ENCODE measurements at places on chromosomes 5 and 9.

- DNase-seq: no peak
Measured at GRCh38 chr9:126392662-126393371, 66.2 kb downstream of the MVB12B start.

GRCh38 chr9:129283705-129284606 is 105.9 kb upstream of the IER5L start:
- DNase-seq: no peak

- DNase-seq: no peak
Measured at GRCh38 chr9:124300312-124300711, 42.6 kb downstream of the NEK6 start.

DNA sequence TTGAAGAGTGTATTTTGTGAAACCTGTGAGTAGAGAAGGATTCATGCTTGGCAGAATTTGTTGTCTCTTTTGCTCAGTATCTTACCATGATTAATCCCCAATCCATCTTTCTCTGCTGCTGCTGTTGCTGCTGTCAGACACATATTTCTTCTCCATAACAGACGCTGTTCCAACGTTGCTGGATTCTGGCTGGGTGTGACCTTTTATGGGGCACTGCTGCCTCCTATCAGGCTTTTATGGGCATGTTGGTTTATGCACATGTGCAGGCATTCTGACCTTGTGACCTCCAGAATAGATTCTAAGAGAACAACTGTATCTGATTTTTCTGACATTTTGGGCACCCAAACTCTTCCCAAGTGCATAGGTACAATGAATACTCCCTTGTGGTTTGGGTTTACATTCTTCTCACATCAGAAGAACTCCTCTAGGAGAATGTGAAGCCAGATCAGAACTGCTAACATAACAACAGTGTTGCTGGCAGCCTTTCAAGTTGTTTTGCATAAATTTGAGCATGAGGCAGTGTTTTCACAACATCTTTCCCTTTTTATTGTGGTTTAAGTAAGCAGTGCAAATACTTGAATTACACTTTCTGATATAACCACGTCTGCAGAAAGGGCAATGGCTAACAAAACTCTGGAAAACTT is 9.2 kb upstream of the ISL1 start:
- no peak for DNase-seq

DNA sequence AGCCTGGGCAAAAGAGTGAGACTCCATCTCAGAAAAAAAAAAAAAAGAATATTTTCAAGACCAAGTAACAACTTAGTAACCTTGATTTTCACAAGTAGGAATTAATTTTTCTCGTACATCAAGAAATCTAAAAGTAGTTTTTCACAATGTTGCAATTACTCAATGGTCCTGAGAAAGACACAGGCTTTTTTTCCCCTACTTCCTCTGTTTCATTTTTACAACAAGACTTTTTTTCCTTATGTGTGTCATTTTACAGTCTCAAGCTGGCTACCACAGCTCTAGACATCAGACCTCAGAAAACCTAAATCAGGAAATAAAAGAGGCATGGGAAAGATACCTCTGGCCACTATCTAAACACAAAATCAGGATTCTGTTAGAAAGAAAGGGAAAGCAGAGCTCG is 45.9 kb downstream of the WDR36 start:
- no peak for DNase-seq

DNA sequence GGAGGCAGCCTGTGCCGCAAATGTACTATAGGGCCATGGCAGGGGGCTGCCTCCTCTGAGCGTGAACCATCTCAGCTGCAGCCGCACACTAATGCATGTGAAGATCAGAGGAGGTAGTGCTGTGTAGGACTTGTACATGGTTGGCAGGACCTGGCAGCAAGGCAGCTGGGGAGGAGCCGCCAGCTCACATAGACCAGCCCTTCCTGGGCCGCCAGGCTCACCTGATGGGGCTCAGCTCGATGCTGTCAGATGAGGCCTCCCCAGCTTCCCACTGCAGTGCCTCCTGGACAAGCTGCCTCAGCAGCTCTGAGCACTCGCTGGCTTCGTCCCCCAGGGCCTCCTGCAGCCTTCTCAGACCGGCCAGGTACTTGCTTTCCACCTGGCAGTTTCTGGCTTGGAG is 18.0 kb upstream of the CORO2A start:
- no peak for DNase-seq

DNA sequence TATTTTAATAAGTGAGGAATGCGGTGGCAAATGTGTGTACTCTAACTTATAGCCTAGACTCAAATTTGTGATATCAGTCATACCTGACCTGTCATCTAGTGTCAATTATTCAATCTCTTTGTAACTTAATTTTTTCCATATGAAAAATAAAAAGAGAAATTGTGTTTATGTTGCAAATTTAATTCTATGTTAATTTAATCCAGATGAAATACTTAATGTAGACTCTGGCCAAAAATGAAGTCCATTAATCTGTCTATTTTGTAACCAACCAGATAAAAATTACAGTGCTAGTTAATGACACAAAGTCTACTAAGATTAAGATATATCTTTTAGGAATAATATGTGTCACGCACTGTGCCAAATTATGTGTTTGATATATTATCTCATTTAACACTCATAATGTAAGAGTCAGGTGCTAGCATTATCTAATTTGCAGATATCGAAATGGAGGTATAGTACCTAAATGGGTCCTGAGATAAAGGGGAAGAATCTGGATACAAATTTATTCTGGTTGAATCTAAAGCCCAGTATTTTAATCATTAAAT is 712.1 kb downstream of the KCTD16 start:
- DNase-seq: no peak

- no peak for DNase-seq
Measured at GRCh38 chr5:148083203-148083602, 19.4 kb downstream of the SPINK5 start.

DNA sequence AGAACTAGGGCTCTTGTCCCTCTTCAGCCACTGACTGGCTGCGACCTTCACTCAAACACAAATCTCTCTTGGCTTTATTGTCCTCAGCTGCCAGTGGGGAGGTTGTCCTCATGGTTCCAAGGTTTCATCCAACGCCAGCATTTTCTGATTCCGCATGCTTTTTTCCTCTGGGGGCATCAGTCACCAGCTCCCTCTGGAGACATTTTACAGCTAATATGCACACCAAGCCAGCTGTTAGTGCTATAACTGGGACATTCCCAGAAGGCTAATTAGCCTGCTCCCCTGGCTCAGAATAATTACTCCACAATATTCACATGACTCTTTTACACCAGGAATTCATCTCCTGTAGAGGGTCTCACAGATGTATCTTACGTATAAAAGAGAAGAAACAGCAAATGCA is 193.6 kb upstream of the ANKRD55 start:
- DNase-seq: no peak

DNA sequence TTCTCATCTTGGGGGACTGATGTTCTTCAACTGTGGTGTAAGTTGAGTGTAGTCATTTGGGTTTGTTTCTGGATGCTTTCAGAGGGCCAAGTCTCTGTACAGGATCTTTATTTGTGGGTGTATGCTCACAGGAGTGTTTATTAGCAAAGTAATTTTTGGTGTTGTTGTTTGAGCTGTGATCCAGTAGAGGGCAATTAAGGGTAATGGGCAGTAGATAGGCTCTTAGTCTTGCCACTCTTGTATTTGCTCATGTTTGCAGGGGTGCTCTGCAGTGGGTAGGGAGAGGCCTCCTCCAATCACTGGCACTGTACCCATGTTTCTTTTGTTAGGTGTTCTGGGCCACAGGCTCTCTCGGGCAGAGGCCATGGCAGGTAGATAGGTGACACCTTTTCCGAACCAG is 45.9 kb upstream of the ITGA2 start:
- DNase-seq: no peak

All from cortex of kidney (tissue), 1 donor.